Esophagus squamous epithelium (tissue), 5 donors: ENCODE measurements at places on chromosomes 5 and 9.

DNA sequence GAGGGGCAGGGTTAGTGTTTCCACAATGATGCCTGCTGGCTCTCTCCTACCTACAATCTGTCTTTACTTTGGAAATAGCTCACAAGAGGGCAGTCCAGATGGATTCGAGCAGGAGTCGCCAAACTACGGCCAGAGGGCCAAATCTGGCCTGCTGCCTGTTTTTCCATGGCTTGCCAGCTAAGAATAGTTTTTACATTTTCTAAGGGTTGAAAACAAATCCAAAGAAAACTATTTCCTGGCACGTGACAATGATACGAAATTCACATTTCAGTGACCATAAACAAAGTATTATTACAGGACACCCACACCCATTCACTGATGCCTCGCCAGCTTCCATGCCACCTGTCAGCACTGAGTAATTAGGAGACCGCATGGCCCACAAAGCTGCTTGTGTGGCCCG lies 162.9 kb upstream of the WWC1 start:
- DNase-seq = no peak

- DNase-seq = no peak
These were observed 133.9 kb downstream of the LHFPL2 start for GRCh38 chr5:78514427-78515330.

DNA sequence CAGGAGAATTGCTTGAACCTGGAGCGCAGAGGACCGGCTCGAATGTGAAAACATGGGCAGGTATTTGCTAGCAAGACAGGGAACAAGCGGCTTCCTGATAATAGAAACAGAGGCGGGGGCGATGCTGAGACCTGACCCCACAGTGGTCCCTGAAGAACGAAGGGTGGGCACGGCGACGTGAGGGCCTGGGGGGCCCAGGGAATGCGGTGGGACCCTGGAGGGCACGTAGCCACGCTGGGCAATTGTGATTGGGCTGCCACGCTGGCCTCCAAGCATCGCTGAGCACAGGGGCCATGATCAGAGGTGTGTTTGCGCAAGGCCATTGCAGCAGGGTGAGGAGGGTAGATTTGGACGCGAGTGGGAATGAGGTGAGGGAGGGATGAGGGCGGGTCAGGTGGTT lies 30.7 kb downstream of the MED10 start:
- DNase-seq = no peak

GRCh38 chr9:127559247-127559680 lies 52.8 kb upstream of the STXBP1 start:
- DNase-seq = no peak

DNA sequence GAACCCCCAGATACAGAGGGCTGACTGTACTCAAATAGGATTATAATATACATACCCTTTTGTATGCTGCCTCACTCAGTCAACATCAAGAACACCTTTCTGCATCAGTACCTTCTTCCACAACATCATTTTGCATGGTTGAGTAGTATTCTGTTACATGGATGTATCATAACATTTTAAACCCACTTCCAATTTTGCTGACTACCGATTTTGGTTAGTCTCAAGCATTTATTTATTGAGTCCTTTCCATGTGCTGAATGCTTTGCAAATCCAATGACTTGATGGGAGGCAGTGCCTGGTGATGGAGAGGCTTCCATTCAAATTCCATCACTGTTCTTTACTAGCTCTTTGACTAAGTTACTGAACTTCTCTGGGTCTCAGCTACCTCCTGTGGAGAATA lies 182.0 kb upstream of the KLF4 start:
- DNase-seq = no peak

- DNase-seq = no peak
These were observed 59.2 kb downstream of the NSUN2 start for GRCh38 chr5:6573651-6574101.

GRCh38 chr5:96788112-96788749 lies 19.5 kb downstream of the ERAP1 start:
- DNase-seq = no peak

GRCh38 chr9:114403153-114403756 lies 15.5 kb upstream of the AKNA start:
- no peak for DNase-seq

GRCh38 chr9:91886414-91887076 lies 63.5 kb downstream of the ROR2 start:
- DNase-seq = no peak

- DNase-seq = no peak
These were observed 106.1 kb downstream of the SH3TC2 start for GRCh38 chr5:148956477-148957385.

GRCh38 chr9:96023486-96023885 lies 148.0 kb downstream of the ERCC6L2 start:
- no peak for DNase-seq

DNA sequence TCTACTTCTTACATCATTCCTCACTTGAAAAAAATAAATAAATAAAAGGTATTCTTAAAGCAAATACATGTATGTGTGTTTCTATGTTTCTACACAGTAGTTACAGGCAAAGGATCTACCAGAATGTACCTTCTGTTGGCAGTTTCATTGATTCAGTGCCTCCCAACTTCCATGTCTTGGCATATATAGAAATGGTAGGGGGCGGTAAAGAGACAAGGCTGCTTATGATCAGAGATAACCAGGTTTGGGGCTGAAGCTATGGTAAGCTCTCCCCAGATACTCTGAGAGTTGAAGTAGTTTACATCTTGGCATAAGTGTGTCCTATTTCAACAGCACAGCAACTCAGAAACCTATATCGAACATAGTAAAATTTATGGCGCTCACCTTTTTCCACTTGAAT lies 1075.4 kb upstream of the C9orf72 start:
- DNase-seq = no peak

GRCh38 chr9:121098567-121099198 lies 23.9 kb downstream of the CNTRL start:
- no peak for DNase-seq

DNA sequence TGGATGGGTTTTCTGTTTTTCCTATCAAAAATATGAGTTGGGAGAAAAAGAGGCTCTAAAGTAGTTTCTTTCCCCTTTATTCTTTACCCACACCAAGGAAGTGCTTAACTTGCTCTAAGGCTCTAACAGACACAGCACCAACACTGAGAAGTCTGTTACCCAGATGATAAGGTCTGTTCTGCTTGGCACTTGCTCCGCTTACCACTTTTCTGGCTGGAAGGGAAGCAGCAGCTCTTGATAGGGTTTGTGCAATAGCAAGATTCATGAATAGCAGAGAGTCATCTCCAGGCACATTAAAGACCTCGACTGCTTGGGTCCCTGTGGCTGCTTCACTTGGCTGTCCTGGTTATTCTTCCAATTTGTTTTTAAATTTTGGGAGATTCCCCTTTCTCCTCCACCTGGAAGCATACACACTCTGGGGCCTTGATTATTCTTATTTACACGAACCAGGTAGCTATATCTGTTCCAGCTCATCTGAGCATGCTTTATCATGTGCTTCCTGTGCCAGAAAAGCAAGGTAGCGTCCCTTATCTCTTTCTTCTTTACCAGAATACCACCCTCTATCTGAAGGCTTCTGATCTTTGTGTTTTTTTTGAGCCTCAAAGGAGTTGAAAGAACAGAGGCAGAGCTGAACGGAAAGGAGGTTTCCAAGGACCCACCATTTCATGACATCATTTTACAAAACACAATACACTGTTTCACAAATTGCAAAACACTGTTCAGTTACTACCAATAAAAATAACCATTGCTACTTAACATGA lies 24.8 kb downstream of the PPP3R2 start:
- no peak for DNase-seq

- DNase-seq = no peak
These were observed 61.6 kb upstream of the GNE start for GRCh38 chr9:36319806-36320205.
